ENCODE measurements at places on chromosomes 7 and 10. TPM values are rescaled to one million over a fixed set of nuclear protein-coding genes. Genes with fewer than 3 reads are reported as not detected.

INPP5A gene
- total RNA-seq, result 49.5 TPM

AEBP1 gene
- 219 TPM for total RNA-seq

- DNase-seq, result no peak
These were observed 56.4 kb upstream of the CAV2 start for GRCh38 chr7:116443101-116443523.

- DNase-seq, result no peak
These were observed 1187.2 kb downstream of the XPNPEP1 start for GRCh38 chr10:108736111-108736510.

DNA sequence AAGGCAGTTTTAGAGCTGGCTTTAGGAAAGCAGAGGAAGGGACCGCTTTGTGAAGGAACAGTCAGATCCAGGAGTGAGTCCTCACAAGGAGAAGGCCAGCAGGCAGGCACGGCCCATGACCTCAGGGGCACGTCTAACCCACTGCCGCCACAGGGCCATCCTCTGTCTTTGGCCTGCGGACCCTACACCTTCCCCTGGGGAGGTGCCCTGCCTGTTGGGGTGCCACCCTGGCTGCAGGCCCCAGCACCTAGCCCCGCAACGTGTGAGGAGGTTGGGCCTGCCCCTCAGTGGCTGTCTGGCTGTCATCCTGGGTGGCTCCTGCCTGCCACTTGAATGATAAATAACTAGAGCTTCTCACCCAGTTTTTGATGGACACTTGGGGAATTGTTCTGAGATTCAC, 31.0 kb upstream of the TRIM8 start:
- no peak for DNase-seq

DNA sequence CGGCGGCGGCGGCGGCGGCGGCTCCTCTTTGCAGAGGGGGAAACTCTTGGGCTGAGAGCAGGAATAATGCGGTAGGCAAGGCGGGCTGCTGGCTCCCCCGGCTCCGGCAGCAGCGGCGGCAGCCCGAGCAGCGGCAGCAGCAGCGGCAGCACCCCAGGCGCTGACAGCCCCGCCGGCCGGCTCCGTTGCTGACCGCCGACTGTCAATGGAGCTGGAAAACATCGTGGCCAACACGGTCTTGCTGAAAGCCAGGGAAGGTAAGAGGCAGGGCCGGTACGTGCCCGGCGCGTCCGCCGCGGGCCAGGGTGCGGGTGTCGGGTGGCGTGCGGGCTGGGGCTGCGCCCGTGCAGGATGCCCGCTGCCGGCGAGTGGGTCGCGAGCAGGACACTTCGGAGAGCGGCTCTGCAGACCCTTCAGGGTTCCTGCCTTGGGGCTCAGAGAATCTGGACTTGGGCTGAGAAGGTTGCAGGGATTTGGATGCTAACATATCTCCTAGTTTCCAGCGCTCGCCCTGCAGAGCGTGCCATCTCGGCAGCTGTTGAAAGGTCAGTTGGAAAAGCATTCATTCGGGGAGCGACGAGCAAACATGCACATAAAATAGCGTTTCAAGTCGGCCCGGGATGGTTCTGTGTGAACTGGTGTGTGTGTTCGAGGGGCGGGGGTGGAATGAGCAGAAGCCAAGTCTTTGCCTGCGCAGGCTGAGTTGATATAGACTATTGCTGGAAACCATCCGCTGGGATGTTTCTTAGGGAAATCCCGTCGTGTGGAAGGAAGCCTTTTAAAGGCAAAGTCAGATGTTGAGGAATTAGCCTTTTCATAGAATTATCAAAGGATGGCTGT, 562 bp downstream of the GRK5 start:
- peak; percentile 33 for DNase-seq

DNA sequence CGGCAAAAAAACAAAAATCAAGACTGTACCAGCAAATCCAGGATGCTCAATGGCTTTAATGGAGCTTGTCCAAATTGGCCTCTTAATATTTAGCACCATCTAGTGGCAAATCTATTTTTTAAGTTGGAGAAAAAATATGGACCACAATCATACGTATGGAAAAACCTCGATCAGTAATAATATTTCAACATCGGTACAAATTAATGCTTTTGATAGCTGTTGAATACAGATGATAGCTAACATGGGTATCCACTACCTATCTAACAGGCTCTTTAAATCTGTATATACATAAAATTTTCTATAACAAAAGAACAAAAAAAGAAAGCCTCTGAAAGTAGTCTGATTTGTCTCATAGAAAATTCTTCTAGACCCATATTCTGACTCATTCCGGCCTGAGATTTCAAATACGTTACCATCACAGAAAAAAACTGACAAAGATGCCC, 29.2 kb downstream of the COA1 start:
- no peak for DNase-seq

Data from prostate gland (tissue), 2 donors.